ENCODE measurements at places on chromosomes 7 and 10. TPM values are rescaled to one million over a fixed set of nuclear protein-coding genes. Genes with fewer than 3 reads are reported as not detected.

CAMK2B gene
- total RNA-seq = 99.5 TPM

GPR37 gene
- 39.1 TPM for total RNA-seq

VPS37D gene
- total RNA-seq = 26.1 TPM

VAX1 gene
- total RNA-seq = 1.2 TPM

TET1 gene
- 39.9 TPM for total RNA-seq

STK32C gene
- 25.3 TPM for total RNA-seq

CH25H gene
- 0.82 TPM for total RNA-seq

NODAL gene
- total RNA-seq = 2.0 TPM

CACUL1 gene
- 31.4 TPM for total RNA-seq

HELLS gene
- total RNA-seq = 14.7 TPM

RAPGEF5 gene
- total RNA-seq = 90.9 TPM

CSGALNACT2 gene
- 87.2 TPM for total RNA-seq

CLDN4 gene
- total RNA-seq = not detected

ELAPOR2 gene
- 21.6 TPM for total RNA-seq

TIMM23B gene
- 17.1 TPM for total RNA-seq

WIPF3 gene
- total RNA-seq = 4.1 TPM

- no peak for DNase-seq
These were observed 72.8 kb downstream of the SHOC2 start for GRCh38 chr10:110992006-110992800.

- no peak for DNase-seq
These were observed 42.6 kb downstream of the RSBN1L start for GRCh38 chr7:77738871-77739270.

DNA sequence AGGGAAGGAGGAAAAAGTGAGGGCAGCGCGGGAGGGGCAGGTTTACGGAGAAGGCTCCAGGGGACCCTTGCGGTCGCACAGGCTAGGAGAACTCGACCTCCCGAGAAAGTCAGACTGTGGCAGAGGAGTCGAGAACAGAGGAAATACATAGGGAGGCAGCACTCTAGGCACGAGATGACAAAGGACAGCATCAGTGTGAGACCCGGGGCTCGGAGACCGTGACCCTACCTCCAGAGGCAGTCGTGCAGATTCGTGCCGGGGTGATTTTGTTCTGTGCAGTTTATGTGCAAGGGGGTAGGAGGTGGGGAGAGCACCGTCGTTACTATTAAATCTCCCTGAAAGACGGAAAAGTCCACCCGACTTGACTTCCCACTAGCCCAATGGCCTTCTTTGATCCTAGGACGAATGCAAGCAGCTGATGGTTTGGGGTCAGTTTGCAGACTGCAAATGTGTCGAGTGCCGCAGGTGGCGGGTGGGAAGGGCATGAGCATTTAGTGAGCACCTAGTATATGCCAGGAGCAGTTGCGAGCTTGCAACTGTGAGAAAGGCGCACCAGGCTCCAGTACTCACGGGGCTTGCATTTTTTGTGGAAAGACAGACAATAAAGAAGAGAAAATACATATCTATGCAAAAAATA, 674 bp upstream of the OSBPL3 start:
- no peak for DNase-seq

DNA sequence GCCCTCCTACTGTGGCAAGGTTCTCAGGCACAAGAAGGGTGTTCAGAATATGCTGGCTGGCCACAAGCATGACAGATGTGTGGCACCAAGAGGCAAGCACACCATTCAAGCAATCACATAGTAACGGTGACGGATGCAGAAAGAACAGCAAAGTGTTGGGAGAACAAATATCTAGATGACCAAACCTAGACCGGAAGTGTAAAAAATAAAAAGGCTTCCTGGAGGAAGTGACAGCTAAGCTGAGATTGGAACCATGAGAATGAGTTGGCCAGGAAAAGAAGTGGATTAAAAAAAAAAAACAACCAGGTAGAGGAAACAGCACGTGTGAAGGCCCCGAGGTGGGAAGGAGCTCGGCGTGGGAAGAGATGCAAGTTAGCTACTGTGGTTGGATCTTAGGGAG, 22.0 kb downstream of the GHRHR start:
- no peak for DNase-seq

GRCh38 chr7:143250822-143251221, 12.4 kb upstream of the GSTK1 start:
- DNase-seq = no peak

GRCh38 chr7:102236592-102237287, 49.9 kb upstream of the SH2B2 start:
- DNase-seq = peak; percentile 86

DNA sequence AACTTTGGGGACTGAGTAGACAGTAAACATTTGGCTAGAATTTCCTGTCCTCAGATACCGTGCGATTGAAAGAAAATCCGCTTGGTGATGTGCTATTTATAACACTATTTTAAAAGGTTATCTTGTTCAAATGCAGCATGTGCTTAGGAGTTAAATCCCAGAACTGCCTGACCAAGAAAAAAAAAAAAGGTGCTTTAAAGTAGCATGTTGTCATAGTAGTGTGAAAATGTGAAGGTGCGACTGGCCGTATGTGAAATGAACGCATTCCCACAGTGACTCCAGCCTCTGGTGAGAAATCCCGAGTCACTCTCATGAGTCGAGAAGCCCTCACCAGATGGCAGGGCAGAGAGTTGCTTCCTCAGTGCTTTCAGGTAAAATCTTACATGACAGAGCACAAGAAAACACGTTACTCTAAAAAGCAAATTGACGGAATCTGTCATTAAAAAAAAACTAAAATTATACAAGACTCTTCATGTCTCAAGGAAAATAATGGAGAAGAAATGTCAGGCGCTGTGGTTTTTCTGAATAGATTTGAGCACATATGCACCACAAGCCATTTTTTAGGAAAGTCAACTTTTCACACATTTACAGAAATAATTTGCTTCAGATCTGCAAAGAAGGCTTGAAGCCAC, 18.4 kb upstream of the KLF6 start:
- DNase-seq = no peak

DNA sequence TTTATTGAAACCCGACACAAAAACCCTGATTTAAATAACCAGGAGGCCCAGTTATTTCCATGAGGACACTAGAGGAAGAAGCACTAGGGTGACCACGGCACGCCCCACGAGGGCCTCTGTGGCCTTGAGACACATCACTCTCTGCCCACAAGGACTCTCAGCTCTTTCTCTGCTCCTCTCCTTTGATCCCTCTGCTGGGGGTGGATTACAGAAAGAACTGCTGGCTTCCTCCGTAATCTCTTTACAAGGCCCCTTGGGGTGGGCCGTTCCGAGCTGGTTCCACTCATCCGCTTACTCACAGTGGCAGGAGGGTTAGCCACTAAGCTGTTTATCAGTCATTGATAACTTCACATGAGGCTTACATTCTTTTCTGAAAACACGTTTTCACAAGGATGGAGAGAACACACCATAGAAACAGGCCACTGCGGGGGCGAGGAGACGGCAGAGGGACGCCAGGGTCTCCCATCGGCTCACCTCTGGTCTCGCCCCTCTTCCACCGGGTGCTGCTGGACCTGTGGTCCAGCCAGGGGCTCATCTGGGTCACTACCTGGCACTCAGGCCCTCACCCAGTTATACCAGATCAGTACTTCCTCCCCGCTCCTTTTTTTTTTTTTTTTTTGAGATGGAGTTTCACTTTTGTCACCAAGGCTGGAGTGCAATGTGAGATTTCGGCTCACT, 17.6 kb upstream of the PFKFB3 start:
- no peak for DNase-seq

- DNase-seq = no peak
These were observed 63.6 kb upstream of the BMPER start for GRCh38 chr7:33841705-33842129.

- no peak for DNase-seq
These were observed 6.4 kb downstream of the ANXA7 start for GRCh38 chr10:73407495-73407894.

DNA sequence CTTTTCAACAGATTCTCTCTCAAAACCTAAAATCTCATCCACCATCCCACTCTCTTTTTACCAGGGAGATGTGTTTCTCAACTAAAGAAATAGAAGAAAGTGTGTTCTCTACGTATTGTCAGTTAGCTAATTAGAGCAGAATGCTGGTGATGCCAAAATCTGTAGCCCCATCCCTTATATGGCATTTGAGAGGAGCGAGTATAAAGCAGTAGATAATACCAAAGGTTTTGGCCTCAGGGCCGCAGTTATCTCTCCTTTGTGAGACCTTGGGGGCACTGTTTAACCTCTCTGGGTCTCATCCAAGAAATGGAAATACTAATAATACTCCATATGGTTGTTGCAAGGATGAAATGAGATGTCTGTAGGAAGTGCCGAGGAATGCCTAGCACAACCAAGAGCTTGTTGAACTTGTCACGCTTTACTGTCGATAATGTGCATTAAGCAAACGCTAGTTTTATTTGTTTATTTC, 456 bp upstream of the DLD start:
- DNase-seq = peak; percentile 33

DNA sequence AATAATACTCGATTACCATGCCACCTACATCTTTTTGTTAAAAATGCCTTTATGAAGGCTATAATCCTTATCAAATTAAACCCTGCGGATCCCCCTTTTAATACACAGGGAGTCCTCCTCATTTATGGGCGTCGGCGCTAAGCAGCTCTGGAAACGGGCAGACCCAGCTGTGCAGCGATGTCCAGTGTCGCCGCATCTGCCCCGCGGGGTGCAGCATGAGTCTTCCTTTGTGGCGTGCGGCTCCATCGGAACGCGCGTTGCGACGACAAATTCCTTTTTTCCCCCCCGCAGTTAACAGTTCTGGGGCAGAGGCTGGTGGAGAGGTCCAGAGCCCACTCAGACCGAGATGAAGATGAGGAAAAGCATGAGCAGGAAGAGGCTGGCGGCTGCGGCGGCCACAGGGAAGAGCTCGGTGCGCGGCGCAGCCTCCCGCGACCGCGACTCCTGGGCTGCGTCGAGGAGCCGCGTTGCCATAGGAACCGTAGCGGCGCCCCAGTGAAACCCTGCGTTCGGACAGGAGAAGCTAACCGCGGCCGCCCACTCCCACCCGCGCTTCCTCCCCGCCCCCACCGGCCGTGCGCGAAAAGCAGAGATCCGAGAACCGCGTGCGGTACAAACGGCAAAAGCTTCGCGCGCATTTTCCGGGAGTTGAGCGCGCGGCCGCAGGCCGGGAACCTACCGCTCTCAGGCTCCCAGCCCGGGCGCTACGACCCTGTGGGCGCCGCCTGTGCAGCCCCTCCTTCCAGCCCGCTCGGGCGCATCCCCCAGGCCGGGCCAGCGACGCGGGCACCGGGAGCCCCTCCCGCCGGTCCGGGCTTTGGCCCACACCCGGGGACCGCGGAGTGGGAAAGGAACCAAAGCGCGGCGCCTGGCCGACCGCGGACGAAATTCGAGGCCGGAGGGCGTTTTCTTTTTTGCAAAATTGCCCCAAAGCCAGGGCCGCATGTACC, 130.6 kb downstream of the SPAG6 start:
- DNase-seq = peak; percentile 59

DNA sequence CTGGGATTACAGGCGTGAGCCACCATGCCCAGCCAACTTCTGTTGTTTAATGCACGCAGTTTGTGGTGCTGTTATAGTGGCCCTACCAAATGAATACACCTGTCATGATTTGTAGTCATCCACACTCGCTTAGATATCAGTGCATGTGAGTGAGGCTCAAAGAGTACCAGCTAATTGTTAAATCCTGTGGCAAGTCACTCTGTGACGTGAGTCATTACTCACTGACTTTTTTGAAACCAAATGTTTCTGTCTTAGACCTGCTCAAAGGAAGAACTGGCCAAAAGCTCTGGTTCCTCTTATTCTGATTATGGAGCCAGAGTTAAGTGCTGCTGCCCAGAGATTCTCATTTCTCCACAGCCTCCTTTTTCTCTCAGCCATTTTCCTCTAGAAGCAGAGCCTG, 109.4 kb downstream of the PRKAG2 start:
- DNase-seq = no peak

- DNase-seq = no peak
These were observed 1.8 kb upstream of the IGF2BP3 start for GRCh38 chr7:23472046-23472445.

DNA sequence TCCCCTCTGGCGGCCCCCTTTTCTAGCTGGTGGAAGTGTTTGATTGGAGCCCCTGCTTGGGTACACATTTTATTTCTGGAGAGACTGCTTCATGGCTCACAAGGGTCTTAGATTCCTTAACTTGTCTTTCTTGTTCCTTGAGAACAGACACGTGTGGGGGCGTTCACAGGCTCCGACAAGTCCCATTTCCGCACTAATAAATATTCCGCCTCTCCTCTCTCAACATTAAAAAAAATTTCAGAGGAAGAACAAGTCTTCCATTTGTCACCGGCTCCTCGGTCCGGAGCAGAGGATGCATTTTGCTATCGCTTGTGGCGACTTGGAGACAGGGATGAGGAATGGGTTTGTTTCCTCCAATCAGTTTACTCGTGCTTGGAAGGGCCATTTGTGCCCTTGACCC, 134.0 kb upstream of the PODXL start:
- no peak for DNase-seq

GRCh38 chr10:129725890-129726631, 238.0 kb downstream of the EBF3 start:
- no peak for DNase-seq

GRCh38 chr7:7562736-7563135, 3.9 kb upstream of the MIOS start:
- no peak for DNase-seq

DNA sequence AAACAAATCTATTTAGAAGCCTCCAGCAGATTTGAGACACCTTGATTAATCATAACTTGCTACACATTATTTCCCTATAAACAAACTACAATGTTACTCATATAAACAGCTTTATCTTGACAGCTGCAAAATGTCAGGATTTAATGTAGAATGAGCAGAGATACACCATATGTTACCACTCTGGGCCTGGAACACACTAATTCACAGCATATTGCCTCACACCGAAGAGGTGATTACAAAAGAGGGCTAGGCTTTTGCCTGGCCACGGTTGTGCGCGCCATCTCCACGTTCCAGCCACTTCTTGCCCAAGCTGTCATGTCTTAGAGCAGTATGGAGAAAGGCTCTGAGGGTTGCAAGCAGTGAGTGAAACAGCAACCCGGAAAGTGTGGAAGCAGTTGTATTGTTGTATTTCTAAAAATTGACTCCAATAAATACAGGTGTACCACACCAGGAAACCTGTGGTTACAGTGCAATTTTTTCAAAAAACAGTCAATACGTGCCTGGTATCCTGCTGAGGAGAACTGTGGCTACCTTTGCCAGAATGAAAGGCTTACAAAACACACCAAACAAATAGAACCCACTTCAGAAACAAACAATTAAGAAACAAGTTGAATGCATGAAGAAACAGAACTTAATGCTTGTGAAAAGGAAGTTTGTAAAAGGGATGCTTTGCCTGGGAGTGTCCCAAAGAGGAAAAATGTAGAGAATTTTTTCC, 498.1 kb downstream of the PLXNA4 start:
- DNase-seq = no peak

- DNase-seq = no peak
These were observed 20.8 kb upstream of the RELN start for GRCh38 chr7:104010052-104010909.
